ENCODE measurements at places on chromosomes 4 and X.

- no peak for DNase-seq
Observed at GRCh38 chr4:8732092-8732491, 139.5 kb downstream of the CPZ start.

DNA sequence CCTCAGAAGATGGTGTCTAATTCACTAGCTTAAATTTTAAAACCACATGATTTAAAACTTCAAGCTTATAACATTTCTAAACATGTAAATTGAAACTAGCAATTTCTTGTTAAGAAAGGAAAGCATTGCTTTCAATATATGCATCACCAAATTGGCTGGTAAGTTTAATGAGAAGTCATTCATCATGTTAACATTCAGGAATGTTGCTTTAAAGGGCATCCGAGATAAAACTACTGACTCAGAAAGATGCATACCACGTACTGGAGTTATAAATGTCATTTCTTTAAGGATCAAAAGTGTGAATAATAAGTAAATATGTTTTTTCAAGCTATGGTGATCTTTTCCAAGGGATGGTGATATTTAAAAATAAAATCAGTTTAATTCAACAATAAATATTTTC, 83.3 kb upstream of the VCX2 start:
- no peak for DNase-seq

DNA sequence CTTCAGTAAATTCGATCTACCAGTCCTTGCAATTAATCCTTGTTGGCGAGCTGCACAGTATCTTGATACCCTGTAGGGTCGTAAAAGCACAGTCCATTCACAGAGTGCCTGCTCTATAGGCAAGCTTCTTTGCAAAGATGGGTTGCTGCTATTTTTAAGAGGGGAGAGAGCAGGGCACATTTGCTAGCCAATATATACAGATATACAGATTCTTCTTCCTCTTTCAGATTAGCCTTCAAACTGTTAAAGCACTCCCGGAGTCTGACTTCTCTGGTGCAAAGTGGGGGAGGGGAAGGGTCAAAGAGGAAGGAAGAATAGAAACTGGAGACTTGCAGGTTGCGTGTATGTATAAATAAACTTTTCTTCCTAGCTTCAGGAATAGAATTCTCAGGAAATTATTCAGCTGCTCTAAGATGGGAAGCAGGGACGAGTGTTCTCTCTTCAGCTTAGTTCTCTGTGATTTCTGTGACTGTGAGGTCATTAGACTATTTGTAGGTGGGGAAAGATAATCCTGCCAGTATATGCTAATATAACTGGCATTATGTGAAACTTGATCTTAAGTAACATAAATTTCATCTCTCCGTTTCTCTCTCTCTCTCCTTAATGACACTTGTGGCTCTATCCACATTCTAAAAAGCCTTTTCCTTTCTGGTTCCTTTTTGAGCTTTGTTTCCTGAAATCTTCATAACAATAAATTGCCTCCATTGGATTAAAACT, at the start of gene CYSLTR1:
TSS of gene CYSLTR1 (minus strand) at position 242 of the 717 bp plus-strand sequence. CDS start 53,865 bp downstream, outside the sequence.
- DNase-seq: no peak

DNA sequence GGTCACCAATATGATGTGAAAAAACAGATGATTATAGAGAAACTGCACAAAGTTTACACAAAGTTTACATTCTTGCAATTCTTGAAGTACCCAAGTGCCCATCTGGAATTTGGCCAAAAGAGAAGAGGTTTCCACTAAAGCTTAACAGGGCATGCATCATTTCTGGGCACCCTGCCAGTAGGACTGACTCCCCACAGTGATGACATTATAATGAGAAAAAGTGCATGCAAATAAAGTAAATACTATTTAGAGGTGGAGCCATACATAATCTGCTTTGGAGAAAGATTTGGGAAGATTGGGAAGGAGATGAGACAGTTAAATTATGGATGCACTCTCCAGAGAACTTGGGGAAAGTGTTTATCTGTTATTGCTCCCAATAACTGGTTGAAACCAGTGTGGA, 93.7 kb upstream of the TRPC3 start:
- DNase-seq: no peak

GRCh38 chrX:152988536-152989291, 5.2 kb downstream of the PNMA5 start:
- DNase-seq: no peak

- no peak for DNase-seq
Observed at GRCh38 chr4:184983672-184984356, 34.5 kb upstream of the HELT start.

- DNase-seq: no peak
Observed at GRCh38 chr4:31516520-31516919, 796.4 kb downstream of the PCDH7 start.

DNA sequence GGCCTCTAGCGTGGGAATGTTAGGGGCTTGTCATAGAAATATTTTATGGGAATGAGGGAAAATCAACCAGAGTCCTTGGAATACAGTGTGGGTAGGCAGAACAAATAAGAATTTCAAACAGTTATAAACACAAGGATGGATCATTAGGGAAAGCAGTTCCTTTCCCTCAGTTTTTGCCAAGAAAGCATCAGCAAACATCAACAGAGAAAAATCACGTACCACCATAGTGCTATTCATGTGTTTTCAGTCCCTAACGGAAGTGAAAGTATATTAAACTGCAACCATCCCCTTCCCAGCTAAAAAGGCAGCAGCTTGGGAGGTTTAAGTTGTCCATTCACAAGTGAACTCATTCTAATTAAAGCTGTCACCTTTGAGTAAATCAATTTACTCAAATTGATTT, 334.4 kb upstream of the PCDH18 start:
- DNase-seq: no peak

GRCh38 chr4:181855307-181855706, 387.9 kb upstream of the TENM3 start:
- DNase-seq: no peak

- no peak for DNase-seq
Observed at GRCh38 chrX:48460031-48460430, 10.0 kb downstream of the SLC38A5 start.

- no peak for DNase-seq
Observed at GRCh38 chr4:8795140-8795539, 76.5 kb downstream of the HMX1 start.

DNA sequence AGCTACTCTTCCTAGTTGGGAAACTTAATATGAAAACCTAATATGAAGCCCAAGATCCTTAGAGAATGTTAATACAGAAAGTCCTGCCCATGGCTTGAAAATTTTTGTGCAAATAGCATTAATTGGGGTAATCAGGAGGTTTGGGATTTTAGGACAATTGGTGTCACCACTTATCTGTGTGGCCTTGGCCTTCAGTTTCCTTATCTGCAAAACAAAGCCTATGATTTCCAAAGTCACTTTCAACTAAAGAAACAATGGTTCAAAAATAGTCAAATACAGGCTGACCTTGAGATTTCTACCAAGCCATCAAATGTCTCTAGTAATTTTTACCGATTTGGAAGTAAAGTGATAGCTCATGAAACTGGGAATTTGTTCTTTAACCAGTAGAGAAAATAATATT, 40.2 kb upstream of the FAM9C start:
- DNase-seq: no peak

- no peak for DNase-seq
Observed at GRCh38 chrX:12441381-12442128, 303.3 kb downstream of the FRMPD4 start.

DNA sequence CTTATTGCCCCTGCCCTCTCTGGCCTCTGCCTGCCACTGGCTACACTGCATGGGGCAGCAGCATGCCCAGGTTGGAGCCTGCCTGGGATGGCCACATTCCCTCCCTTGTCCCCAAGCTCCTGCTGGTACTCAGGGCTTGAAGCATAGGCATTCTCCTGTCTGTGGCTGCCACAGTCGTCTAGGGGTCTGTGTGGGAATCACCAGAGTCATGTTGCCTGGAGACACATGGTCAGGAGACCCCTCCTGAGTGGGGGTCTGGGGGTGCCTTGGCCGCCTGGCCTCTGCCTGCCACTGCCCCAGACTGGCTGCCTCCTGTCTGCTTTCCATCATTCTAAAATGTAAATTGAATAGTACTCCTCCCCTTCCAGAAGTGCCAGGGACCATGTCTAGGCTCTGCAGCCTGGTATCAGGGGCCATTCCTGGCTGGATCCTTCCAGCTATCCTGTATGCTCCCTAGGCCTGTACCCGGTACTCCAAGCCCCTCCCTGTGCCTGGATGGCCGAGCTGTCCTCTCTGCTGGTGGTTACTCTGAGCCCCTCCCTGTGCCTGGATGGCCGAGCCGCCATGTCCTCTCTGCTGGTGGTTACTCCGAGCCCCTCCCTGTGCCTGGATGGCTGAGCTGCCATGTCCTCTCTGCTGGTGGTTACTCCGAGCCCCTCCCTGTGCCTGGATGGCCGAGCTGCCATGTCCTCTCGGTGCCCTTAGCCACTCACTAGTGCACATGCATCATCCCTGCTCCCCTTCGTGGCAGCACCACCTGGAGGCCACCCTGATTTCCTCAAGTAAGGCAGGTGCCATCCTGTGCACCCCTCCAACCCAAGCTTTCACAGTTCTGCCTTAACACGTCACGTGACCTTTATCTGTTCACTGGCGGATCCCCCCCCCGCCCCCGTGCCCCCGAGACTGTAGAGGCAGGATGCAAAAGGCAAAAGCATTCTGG, 5.5 kb upstream of the NKX1-1 start:
- DNase-seq: no peak

- DNase-seq: no peak
Observed at GRCh38 chr4:184444953-184445309, 29.4 kb downstream of the IRF2 start.

- DNase-seq: no peak
Observed at GRCh38 chr4:55733932-55734331, 85.7 kb upstream of the EXOC1L start.

DNA sequence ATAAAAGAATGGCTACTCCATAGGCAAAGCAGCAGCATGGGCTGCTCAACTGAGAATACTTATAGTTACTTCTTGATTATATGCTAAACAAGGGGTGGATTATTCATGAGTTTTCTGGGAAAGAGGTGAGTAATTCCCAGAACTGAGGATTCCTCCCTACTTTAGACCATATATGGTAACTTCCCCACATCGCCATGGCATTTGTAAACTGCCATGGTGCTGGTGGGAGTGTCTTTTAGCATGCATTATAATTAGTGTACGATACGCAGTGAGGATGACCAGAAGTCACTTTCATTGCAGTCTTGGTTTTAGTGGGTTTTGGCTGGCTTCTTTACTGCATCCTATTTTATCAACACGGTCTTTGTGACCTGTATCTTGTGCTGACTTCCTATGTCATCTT, 141.5 kb downstream of the MAGEB17 start:
- DNase-seq: no peak

GRCh38 chr4:144504883-144505282, 141.1 kb upstream of the HHIP start:
- no peak for DNase-seq

GRCh38 chrX:37420756-37421155, 71.6 kb downstream of the PRRG1 start:
- DNase-seq: no peak

GRCh38 chr4:85094735-85095134, 128.2 kb upstream of the WDFY3 start:
- DNase-seq: no peak

Measured in progenitor cell of endocrine pancreas (in vitro differentiated cells).